ENCODE measurements at places on chromosomes 7 and 10.

GRCh38 chr10:23408330-23408976 lies 30.4 kb upstream of the OTUD1 start:
- no peak for DNase-seq

DNA sequence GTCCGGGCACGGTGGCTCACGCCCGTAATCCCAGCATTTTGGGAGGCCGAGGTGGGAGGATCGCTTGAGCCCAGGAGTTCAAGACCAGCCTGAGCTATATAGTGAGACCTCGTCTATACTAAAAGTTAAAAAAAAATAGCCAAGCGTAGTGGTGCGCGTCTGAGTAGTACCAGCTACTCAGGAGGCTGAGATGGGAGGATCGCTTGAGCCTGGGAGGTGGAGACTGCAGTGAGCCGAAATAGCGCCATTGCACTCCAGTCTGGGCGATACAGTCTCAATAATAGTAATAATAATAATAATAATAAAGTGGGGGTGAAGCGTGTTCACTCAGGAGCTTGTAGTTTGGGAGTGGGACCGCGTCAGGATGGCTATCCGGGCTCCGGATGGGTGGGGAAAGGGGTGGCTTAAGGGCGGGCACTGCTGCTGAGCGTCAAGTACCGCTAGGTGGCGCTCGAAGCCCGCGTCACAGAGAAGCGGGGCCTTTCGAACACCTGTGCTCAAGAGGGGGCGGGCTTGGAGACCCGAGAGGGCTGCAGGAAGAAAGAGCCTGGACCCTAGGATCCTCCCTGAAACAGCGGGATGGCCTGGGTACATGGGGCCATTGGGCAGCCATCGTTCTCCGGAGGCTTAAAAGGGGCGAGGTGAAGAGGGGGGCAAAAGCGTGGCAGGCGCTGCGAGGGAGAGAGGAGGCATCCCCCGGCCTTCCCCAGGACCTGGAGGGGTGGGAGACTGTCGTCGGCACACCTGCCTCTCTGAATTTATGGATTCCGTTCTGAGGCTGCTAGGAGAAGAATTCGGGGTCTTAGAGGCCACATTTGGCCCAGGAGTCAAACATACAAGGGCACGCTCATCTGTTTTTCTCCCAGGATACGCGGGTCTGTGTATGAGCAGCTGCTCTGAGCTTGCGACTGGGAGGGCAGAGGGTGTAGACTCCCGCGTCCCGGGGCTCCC lies 14.5 kb downstream of the LBX1 start:
- peak; percentile 51 for DNase-seq

GRCh38 chr7:11078247-11078834 lies 104.7 kb downstream of the PHF14 start:
- no peak for DNase-seq

- DNase-seq = no peak
Observed at GRCh38 chr7:127803626-127804025, 151.6 kb downstream of the SND1 start.

DNA sequence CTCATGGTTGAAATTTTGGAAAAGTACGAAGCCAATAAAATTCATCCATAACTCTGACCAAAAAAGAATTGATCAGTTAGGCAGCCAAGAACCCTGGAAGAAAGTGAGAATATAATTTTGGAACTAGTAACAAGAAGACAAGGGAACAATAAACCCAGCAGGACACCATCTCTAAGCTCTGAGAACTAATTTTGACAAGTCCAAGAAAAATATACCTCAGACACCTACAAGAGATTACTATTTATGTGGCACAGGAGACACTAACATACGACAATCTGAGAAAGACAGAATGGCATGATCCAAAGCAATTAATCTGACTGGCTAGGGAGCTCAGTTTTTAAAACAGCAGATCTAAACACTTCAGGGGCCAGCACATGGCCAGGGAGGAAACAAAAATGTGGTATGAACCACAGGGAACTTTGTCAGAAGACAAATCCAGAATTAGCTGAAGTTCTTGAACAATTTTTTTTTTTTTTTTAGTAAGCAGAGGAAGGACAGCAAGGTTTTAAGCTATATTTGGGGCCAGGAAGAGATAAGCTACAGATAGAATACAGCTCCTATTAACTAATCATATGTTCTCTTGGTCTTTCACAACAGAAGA lies 38.9 kb downstream of the PARD3 start:
- DNase-seq = no peak

DNA sequence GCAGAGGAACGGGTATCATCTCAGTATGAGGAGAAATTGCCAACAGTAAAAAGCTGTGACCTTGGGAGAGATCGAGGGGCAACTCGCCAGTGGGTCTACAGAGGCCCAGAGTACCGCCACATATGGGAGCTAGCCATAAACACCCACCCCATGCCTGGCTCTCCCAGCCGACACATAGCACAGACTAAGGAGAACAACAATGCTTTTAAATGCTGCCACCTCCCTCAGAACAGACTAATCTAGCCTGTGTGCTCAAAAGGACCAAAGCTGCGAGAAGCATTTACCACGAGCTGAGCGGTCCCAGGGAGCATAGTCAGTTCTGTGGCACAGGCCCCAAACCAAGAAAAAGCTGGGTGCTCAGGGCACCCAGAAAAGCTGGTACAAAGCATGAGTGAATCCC lies 73.3 kb downstream of the LSM5 start:
- no peak for DNase-seq

DNA sequence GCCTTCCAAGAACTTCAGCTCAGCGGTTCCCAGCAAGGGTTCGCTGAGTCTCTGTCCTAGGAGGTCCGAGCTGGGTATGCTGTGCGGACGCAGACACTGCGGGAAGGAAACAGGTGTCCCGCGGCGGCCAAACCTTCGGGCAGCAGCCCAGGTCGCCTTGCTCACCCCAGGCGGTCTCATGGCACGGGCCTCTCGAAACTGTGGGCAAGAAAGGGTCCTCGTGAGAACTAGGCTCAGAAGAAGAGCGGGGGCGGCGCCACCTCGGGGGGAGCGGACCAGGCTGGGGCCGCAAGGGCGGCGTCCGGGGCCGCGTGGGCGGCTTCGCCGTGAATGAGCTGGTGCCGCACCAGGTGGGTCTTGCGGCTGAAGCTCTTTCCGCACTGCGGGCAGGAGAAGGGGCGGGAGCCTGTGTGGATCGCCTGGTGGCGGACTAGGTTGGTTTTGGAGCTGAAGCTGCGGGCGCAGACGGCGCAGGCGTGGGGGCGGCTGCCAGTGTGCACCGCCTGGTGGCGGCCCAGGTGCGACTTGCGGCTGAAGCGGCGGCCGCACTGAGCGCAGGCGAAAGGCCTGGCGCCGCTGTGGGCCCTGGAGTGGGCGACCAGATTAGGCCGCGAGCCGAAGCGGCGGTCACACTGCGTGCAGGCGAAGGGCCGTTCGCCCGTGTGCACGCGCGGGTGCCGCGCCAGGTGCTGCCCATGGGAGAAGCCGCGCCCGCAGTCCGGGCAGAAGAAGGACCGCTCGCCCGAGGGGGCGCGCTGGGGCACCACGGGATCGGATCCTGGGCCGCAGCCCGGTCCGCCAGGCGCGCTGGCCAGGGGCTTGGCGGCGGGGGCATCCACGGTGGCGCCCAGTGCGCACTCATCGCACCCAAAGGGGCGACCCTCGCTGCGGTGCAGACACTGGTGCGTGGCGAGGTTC lies 8.6 kb downstream of the ZNF467 start:
- no peak for DNase-seq

GRCh38 chr10:64116707-64117106 lies 595.5 kb downstream of the REEP3 start:
- DNase-seq = no peak

- DNase-seq = no peak
Observed at GRCh38 chr10:61635471-61635870, 27.3 kb upstream of the CABCOCO1 start.

- DNase-seq = no peak
Observed at GRCh38 chr7:104160375-104160774, 47.4 kb downstream of the ORC5 start.

DNA sequence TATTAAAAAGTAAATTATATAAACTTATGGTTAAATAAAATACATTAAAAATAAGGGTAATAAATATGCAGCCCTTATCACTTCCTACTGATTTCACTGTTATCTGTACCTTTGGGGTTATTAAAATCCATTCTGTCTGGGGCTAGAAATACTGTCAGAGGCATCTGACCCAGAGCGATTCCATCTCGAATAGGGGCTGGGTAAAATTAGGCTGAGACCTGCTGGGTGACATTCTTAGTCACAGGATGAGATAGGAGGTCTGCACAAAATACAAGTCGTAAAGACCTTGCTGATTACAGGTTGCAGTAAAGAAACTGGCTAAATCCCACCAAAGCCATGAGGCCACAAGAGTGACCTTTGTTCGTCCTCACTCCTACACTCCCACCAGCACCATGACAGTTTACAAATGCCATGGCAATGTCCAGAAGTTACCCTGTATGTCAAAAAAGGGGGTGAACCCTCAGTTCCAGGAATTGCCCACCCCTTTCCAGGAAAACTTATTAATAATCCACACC lies 77.6 kb downstream of the COBL start:
- no peak for DNase-seq

GRCh38 chr10:119252051-119252465 lies 44.7 kb downstream of the GRK5 start:
- no peak for DNase-seq

DNA sequence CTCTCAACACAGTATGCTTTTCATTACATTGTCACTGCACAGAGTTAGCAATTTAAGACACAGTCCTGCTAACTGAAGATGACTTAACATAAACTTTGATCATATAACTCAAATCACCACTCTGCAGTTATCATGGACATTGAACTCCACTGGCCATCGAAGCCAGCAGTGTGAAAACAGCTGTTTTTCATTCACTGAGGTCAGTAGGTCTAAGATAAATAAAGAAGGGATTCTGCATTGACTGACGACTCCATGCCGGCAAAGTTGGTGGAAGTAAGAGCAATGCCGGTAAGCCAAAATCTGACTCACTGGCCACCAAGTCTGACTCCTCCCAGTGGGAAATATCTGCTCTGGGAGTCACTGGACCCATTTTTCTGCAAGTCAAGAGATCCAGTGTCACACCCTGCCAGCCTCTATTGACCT lies 449.9 kb upstream of the ANKRD30A start:
- no peak for DNase-seq

GRCh38 chr7:28290496-28290895 lies 109.9 kb upstream of the JAZF1 start:
- DNase-seq = no peak

GRCh38 chr10:4473977-4474376 lies 352.0 kb upstream of the AKR1E2 start:
- DNase-seq = no peak

DNA sequence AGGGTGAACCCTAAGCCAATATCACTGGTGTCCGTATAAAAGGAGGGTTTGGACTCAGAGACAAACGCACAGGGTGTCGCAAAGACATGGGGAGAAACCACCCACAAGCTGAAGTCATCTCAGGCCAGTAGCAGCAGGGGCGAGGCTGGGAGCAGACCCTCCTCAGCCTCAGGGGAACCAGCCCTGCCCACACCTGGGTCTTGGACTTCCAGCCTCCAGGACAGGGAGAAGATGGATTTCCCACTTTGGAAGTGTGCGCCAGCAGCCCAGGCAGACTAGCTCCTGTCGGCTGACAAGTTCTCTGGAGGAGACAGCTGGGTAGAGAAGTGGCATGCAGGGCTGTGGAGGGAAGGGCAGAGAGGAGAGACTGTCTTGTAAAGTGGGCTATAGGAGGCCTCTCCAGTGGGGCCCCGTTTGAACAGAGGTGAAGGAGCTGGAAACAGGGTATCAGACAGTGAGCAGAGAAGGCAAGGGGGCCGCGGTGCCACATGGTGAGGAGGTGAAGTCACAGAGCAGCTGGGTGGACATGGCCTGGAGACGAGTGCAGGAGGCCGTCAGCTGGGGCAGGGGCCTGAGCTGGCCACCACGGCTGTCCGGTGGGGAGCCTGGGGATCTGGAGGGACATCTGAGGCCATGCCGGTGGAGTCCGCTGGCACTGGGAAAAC lies 475.6 kb downstream of the PTPRN2 start:
- no peak for DNase-seq

DNA sequence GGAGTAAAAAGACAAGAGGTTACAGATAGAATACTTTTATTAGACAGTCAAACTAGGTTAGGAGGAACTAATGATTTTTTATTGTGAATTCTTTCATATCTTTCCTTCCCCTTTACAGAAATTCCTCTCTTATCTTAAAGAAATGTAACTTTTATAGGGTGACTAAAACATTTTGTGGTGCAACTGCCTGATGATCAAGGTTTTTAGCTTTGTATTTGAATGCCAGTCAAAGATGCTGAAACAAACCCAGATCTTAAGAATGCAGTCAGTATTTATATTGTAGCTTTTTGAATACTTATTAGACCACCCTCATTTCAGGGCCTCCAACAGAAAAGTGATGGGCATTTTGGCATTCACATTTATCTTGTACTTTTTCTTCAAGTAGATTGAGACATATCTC lies 27.4 kb downstream of the TAX1BP1 start:
- no peak for DNase-seq

- no peak for DNase-seq
Observed at GRCh38 chr7:42247301-42247700, 10.3 kb upstream of the GLI3 start.

- no peak for DNase-seq
Observed at GRCh38 chr10:7855205-7855604, 36.9 kb downstream of the TAF3 start.

DNA sequence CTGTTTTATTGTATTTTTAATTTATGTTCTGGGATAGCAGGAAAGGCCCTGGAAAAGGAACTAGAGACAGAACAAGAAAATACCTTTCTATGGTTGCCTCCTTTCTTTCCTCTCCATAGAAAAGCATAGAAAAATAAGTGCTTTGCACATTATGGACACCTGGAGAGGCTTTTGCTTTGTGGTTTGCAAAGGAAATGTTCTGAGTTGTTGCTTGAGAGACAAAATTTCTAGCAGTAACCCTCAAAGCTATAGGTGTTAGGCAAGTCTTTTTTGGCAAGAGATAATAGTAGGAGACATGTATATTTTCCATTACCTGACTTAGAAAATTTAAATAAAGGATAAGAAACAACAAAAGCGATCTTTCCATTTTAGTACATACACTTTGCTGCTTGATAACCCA lies 378.6 kb upstream of the PRKCQ start:
- DNase-seq = no peak

- DNase-seq = no peak
Observed at GRCh38 chr10:99681553-99681952, 22.2 kb downstream of the ENTPD7 start.

DNA sequence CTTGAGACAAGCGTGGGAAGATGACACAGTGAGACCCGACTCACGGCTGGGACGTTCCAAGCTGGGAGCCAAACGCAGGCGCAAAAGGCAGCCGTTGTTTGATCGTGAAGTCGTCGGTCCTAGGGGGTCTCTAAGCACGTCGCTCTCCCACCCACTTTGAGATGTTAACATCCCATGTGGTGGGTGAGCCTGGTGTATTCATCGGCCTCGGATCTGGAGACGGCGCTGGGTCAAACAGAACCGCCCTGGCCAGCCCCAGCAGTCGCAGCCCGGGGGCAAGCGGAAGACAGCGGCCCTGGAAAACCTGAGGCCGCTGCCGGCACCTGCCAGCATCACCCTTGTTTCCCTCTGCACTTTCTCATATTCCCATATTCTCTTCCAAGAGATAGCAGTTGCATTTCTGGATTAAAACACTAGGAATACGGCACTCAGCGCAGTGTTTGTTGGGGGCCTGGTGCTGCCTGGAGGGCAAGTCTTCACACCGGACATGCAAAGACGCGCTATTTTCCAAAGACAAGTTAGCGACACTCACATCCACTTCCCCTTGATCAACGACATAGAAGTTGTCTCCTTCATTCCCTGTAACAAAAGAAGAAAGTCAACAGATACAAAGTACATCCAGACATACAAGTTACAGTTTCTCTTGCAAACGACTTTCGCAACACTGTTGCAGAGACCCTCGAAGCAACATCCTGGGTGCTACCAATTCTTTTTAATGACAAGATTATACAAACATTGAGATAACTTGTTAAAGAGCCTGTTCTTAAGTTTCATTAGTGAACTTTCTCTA lies 86.2 kb upstream of the PDGFA start:
- no peak for DNase-seq

GRCh38 chr10:119970107-119970506 lies 77.6 kb downstream of the SEC23IP start:
- no peak for DNase-seq
